ENCODE measurements at places on chromosomes 4 and X.

- no peaks in the 10 kb centered on the region for H3K27me3 ChIP-seq
- H3K4me3 ChIP-seq, result no peak overlapping the region
- no peaks in the 10 kb centered on the region for H3K36me3 ChIP-seq
- no peaks in the 10 kb centered on the region for H3K4me1 ChIP-seq
- no peak for DNase-seq
Measured at GRCh38 chr4:57971261-57971660, 861.1 kb upstream of the IGFBP7 start.

DNA sequence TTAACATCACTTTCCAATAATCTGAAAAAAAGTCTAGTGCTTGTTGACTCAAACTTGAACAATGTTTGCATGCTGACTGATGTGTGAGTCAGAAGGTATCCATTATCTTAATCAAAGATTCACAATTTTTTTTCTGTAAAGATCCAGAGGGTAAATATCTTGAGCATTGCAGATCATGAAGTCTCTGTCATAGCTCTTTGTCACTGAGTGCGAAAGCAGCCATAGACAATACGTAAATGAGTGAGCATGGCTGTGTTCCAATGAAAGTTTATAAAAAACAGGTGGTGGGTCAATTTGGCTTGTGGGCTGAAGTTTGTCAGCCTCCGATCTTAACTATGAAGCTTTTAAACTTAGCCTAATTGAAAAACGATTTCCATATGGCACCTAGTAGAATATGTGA, 37.7 kb downstream of the NHS start:
- DNase-seq, result no peak
- no peaks in the 10 kb centered on the region for H3K4me1 ChIP-seq
- no peak overlapping the region for H3K27ac ChIP-seq
- H3K27me3 ChIP-seq, result no peaks in the 10 kb centered on the region
- no peaks in the 10 kb centered on the region for H3K36me3 ChIP-seq

- no peaks in the 10 kb centered on the region for H3K27me3 ChIP-seq
- H3K4me1 ChIP-seq, result no peaks in the 10 kb centered on the region
- H3K4me3 ChIP-seq, result no peak overlapping the region
Measured at GRCh38 chr4:111435986-111436744, 709.1 kb upstream of the FAM241A start.

GRCh38 chr4:90689739-90690138, 562.5 kb downstream of the CCSER1 start:
- H3K27ac ChIP-seq, result no peak overlapping the region
- H3K36me3 ChIP-seq, result no peaks in the 10 kb centered on the region
- no peaks in the 10 kb centered on the region for H3K27me3 ChIP-seq
- DNase-seq, result no peak
- H3K4me3 ChIP-seq, result no peak overlapping the region

Measured in upper lobe of right lung (tissue), 1 donor.